NCI-H1930 (cell line): ENCODE measurements at places on chromosomes 5 and 9.

DNA sequence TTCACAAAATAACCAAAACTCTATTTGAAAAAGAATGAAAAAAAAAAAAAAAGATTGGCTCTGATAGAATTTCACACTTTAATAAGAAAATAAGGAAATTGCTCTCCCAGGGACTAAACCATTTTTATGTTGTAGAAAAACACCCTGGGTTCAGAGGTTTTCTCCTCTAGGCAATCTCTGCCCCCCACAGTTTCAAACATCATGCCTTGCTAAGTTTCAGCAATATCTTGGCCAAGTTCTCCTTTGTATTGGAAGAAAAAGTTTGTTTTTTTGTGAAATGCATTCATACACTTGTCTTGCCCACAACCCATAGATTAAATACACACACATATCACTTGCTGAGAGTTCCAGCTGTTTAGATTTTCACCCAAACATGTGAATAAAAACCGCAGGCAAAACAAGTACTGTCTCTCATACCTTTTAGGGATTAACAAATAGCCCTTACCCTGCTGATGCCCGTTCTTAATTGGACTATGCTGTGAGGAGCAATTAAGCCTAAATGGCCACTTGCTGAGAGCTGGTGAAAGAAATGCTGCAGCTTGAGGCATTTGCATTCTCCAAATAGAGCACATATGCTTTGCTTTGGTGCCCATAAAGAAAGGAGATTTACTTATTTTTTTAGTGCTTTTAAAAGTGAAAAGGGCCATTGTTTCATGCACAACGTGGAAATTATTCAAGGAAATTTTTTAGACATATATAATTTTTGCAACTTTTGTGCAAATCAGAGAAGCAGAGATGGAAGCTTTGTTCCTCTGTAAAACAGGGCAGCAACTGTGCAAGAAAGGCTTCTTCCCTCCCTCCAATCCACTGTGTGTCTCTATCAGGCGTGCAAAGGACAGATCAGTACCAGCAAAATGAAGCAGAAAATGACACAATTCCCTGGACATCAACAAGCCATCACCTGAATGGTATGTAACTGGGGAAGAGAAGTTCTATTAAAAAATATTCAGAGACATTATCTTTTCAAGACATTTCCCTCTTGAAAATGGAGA lies 262.4 kb upstream of the KIF2A start:
- DNase-seq, result no peak

DNA sequence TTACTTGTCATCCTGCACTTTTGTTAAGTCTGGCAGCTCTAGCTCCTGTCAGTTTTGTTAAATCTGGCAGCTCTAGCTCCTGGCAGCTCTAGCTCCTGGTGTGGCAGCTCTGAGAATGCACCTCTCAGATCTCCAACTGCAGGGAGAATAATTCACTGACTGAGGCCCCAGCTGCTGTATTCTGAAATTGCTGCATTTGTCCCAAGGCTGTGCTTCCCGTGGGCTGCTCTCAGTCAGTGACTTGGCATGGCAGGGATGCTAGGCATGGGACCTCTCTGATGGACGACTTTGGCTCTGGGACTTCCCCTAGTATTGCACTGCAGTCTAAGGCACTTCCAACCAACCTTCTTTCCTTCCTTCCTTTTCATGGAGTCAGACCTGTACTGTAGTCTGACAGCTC lies 475.7 kb downstream of the CCDC171 start:
- no peak for DNase-seq

GRCh38 chr5:87263498-87263897 lies 4.2 kb upstream of the RASA1 start:
- no peak for DNase-seq

DNA sequence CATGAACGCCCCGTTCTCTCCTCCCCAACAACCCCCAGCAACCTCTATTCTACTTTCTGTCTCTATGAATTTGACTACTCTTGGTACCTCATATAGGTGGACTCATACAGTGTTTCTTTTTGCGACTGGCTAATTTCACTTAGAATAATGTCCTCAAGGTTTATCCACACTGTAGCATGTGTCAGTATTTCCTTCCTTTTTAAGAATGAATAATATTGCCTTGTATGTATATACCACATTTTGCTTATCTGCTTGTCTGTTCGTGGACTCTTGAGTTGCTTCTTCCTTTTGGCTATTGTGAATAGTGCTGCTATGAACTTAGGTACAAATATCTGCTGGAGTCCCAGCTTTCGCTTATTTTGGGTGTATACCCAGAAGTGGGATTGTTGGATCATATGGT lies 42.7 kb downstream of the IQGAP2 start:
- DNase-seq, result no peak

DNA sequence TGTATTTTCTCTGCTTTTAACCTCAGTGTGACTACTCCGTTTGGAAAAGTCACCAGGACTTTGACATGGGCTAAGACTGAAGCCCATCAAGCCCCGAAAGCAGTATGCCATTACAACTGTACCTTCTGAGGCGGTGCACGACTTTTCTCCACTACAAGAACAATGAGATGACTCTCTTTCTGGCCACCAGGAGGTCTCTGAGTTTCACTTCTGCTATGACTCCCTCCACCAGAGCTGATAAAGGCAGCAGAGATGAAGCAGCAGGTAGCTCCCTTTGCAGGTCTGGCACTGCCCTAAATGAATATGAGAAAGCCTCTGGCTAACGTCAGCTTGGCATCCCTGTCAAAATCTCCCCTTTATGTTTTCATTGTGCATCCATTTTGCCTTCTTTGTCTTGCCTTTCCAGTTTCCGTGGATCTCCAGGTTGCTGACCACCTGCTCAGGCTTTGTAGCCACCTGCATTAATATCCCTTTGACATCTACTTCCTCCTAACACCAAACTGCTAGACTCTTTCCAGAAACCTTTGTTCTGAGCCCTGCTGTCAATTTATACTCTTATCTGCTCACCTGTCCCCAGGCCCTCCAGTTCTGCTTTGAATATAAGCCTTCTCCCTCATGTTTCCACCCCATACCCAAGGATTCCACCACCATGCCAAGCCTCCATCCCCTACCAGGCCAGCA lies 221.7 kb downstream of the ZNF608 start:
- DNase-seq, result no peak

- no peak for DNase-seq
Observed at GRCh38 chr9:16825331-16825725, 45.1 kb downstream of the BNC2 start.

DNA sequence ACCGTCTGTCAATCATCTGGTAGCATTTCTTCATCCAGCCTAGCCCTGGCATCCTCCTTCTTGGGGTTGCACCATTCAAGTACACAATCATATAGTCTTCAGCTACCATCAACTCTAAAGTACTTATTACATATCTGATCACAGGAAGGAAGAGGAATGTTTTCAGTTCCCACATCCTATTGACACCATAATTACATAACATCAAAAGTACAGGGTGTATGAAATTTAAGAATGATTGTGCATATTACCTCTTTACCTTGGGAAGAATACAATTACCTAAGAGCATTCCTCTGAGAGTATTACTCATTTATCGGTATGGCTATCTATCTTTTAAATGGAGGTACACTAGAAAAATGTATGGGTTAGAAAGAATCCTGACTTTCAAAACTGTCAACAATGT lies 126.8 kb upstream of the PCA3 start:
- DNase-seq, result no peak

GRCh38 chr5:146883511-146883910 lies 5.0 kb upstream of the PPP2R2B start:
- DNase-seq, result no peak

DNA sequence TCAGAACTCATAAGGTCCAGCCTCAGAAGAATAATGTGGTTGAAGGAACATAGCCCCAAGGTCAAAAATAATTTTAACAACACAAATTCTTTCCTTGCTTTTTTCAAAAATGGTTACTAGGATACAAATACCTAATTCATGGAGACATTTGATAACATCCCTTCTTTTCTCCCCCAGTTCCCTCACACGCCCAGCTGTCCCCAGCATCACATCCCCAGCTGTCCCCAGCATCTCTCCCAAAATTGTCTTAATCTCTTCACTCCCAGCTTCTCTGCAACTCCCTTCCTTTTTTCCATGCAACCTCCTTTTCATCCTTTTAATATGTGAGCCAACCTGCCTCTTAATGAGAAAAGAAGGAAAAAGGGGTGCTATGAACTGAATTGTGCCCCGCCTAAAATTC lies 77.8 kb downstream of the FSTL4 start:
- no peak for DNase-seq

- DNase-seq, result no peak
Observed at GRCh38 chr5:1918488-1919208, 35.9 kb upstream of the IRX4 start.
